Activated CD4-positive, alpha-beta T cell treated with anti-CD3 and anti-CD28 coated beads, Interleukin-2, amount 50 U/mL, for 16 hours (primary cell): ENCODE measurements at places on chromosomes 13 and 19.
A peak's percentile ranks its signal among the peaks of the same experiment; 100 is the strongest.

- peak; percentile 46 for DNase-seq
Measured at GRCh38 chr13:40206241-40207000, 460.0 kb downstream of the FOXO1 start.

DNA sequence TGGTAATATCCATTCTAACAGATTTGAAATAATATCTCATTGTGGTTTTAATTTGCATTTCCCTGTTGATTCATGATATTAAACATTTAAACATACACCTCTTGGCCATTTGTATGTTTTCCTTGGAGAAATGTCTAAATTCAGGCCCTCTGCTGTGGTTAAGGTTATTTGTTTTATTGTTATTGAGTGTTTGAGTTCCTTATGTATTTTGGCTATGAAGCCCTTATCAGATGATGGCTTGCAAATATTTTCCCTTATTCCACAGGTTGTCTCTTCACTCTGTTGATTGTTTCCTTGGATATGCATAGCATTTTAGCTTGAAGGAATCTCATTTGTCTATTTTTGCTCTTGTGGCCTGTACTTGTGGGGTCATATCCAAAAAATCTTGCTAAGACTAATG is 303.6 kb downstream of the GPC5 start:
- no peak for DNase-seq

DNA sequence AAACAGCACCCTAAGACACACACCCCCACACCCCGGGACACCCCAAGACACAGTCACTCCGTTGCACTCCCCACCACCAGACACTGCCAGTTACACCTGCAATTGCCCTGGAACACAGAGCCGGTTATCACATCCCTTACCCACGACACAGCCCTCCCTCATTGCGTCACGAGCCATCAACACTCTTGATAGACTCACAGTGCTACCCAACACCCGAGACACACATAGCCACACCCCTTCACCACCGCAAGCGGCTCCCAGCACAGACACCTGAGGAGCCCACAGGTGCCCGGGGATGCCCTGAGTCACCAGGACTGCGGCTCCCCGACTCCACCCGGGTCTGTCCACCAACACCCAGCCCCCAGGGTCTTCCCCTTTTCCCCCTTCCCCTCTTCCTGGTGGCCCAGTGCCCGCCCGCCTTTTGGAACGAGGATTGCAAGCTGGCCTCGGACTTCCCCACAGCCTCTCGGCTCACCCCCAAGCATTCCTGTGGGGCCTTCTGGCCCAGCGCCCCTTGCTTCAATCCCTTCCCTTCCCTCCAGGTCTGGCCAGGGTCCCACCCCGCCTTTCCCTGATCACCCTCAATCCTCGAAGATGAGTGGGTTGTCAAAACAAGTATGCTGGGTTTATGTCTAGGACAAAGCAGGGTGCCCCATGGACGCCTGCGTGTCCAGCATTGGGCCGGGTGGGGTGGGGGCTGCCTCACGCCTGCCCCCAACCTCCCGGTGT is 1.7 kb upstream of the PTGER1 start:
- no peak for DNase-seq

DNA sequence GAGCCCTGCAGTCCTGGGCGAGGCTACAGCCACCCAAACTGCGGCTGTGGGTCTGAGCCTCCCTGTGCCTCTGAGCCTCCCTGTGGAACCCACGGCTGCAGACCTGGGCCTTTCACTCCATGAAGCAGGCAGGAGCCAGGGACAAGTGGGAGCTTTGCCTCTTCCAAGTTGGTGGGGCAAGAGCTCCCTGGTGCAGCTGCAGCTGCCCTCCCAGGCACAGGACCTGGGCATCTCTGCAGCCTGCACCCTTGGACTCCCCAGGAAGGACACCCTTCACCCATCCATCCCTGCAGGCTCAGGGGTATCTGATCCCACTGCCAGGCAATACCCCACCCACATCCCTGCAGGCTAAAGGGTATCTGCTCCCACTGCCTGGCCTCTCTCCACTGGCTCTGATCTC is 2.3 kb downstream of the TEX26 start:
- DNase-seq, result no peak
